ENCODE measurements at places on chromosomes 1 and 21.

DNA sequence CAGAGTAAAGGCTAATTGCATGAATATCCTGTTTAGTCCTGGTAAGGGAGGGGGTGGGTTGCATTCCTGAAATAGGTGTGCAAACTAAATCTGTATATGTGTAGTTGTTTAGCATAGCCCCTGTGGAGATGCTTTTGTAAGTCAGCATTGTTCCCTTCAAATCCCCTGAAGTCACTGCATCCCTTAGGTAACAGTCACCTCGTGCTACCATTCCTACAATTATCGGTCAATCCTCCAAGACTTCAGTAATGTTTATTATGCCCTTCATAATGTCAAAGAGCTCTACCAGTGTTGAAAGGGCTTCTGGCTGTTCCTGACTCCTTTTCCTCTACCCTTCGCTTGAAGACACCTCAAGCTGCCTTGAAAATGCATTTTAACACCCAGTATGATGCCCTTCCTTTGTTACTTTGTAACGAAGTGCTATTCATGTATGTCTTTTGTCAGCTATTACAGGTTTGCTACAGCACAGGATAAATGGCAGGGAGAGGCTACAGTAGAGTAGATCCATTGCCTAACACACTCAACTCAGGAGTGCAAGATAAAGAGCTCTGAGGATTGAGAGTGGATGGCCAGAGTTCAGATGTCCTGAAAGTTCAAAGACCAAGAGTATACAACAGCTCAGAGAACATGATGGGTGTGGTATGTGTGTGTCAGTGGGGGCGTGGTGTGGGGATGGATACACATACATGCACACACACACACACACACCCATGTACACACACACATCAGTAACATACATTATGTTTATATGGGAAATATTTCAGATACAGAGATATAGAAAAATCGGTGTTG is 27.4 kb upstream of the FOXD3 start:
- no peak overlapping the region for H3K27ac ChIP-seq
- H3K4me3 ChIP-seq: no peak overlapping the region
- peaks cover 16% of the 10 kb centered on the region for H3K27me3 ChIP-seq
- no peak for DNase-seq
- no peaks in the 10 kb centered on the region for H3K4me1 ChIP-seq

DNA sequence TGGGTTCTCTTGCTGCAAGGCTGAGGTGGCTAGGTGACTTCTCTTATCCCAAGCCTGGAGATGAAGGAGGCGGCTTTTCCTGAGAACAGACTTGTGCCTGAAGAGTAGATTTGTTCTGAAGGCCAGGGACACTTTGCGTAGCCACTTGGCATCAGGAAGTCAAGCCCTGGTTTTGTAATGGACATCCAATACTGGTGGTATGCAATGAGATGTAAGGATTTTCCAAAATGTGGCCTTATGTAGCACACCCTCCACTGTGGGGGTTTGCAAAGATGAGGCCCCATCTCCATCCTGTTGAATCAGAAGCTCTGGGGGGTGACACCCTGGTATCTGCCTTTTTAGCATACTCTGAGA is 124.5 kb upstream of the IPO9 start:
- H3K4me1 ChIP-seq: peaks cover 14% of the 10 kb centered on the region
- no peaks in the 10 kb centered on the region for H3K27me3 ChIP-seq
- no peak for DNase-seq
- no peak overlapping the region for H3K4me3 ChIP-seq
- H3K36me3 ChIP-seq: no peaks in the 10 kb centered on the region
- H3K27ac ChIP-seq: no peak overlapping the region

- peak overlapping the region; percentile 92 for H3K27ac ChIP-seq
- peaks cover 70% of the 10 kb centered on the region for H3K4me1 ChIP-seq
- no peaks in the 10 kb centered on the region for H3K36me3 ChIP-seq
- no peak for DNase-seq
- no peaks in the 10 kb centered on the region for H3K27me3 ChIP-seq
Observed at GRCh38 chr1:19468397-19468956, 16.9 kb downstream of the CAPZB start.

DNA sequence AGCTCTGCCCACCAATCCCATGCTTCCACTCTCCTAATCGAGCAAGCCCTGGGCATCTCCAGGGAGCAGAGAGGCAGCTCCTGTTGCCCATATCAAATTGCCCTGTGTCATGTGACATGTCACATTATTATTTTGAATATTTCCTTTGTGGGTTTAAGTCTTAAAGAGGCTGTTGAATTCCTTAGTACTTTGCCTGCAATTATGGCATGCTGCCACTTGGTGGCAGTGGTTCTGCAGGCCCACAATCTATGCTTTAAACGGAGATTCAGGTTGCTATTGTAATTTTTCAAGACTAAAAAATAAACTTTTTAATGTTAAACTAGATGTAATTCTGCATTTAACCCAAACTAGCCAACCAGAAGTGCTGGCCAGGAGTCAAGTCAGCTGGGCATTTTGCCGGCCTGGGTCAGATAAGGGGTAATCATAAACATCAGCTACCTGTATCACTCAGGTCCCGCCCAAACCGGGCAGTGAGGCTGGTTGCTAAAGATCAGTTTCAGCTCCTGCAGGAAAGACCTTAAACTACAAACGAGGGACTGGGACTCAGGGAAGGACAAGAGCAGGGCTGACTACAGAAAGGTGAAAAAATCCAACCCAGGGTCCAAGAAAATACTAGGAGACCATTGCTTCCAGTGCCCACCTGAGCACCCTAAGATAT is 37.3 kb upstream of the ARHGEF16 start:
- no peak overlapping the region for H3K4me3 ChIP-seq
- peaks cover 7% of the 10 kb centered on the region for H3K4me1 ChIP-seq
- H3K36me3 ChIP-seq: no peaks in the 10 kb centered on the region
- no peak for DNase-seq
- no peak overlapping the region for H3K27ac ChIP-seq

DNA sequence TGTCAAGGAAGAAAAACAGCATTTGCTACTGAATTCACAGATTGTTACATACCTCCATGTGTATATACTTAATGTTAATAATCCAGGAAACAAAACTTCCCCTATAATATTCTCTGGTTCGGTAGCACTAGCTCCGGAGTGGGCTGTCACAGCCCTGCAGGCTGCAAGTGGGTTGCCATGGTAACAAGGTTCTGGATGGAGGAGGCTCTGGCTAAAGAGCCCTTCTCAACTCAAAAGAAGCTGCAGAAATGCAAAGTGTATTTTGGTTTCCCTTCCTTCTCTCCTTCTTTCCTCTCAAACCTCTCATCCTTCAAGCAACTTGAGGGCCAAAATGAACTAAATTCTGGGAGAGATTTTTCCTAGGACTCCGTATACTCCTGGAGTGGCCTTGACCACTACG is 45.2 kb downstream of the ASTN1 start:
- H3K27me3 ChIP-seq: no peaks in the 10 kb centered on the region
- no peaks in the 10 kb centered on the region for H3K36me3 ChIP-seq
- no peak overlapping the region for H3K4me3 ChIP-seq
- no peaks in the 10 kb centered on the region for H3K4me1 ChIP-seq

DNA sequence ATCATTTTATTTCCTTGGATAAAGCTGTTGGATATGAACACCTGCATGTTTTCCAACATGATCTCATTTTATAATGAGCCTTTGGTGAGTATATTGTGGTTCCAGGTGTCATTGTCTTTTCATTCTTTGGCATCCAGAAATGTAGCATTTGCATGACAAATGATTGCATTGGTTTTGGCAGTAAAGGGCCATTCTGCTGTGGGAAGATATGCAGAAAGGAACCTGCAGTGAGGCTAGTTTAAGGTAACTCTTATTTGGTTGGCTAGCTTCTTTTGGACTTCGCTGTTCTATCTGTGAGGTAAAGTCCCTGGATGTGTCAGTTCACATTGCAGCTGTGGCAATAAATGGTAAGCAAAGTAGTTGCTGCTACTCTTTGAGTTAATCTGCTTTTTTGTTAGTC is 343.0 kb downstream of the AMY1C start:
- H3K4me1 ChIP-seq: no peaks in the 10 kb centered on the region
- H3K27me3 ChIP-seq: no peaks in the 10 kb centered on the region
- H3K27ac ChIP-seq: no peak overlapping the region

DNA sequence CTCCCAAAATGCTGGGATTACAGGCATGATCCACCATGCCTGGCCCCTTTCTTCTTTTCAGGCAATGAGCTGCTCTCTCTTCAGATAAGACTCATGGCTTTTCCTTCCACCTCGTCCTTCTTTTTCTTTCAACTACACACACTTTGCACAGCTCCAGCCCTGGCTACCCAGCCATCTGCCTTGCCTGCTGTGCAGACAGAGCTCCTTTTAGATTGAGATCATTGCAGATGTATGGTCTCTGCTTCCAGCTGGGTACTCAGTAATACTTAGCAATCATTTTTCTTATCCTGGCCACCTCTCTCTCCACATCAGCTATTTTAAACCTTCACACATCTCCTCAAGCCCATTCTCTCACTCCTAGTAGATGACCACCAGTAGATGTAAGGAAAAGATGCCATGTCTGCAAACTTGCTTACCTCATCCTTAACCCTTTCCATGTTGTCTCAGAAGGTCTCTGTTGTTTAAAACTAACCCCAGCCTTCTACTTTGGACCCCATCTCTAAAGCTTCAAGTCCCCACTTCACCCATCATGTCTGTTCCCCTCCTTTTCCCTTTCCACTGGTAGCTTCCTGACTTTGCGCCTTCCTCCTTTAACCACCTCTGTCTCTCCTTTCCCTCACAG is 7.3 kb downstream of the RAB4A start:
- H3K27ac ChIP-seq: no peak overlapping the region
- H3K27me3 ChIP-seq: no peaks in the 10 kb centered on the region
- H3K4me1 ChIP-seq: peaks cover 6% of the 10 kb centered on the region
- no peaks in the 10 kb centered on the region for H3K36me3 ChIP-seq
- no peak overlapping the region for H3K4me3 ChIP-seq

- peaks cover 47% of the 10 kb centered on the region for H3K4me1 ChIP-seq
- no peak overlapping the region for H3K27ac ChIP-seq
Observed at GRCh38 chr1:160221089-160221488, 15.9 kb downstream of the PEA15 start.

DNA sequence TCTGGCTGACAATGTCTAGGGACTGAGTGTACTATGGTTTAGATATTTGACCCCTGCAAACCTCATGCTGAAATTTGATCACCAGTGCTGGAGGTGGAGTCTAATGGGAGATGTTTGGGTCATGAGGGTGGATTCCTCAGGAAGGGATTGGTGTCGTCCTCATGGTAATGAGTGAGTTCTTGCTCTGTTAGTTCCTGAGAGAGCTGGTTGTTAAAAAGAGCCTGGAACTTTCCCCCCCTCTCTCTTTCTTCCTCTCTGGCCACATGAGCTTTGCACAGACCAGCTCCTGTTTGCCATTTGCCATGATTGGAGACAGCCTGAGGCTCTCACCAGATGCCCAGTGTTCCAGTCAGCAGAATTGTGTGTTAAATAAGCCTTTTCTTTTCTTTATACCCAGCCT is 36.6 kb upstream of the CNIH3 start:
- DNase-seq: no peak
- H3K4me1 ChIP-seq: no peaks in the 10 kb centered on the region
- H3K4me3 ChIP-seq: no peak overlapping the region
- H3K27me3 ChIP-seq: no peaks in the 10 kb centered on the region
- no peak overlapping the region for H3K27ac ChIP-seq
- H3K36me3 ChIP-seq: no peaks in the 10 kb centered on the region

DNA sequence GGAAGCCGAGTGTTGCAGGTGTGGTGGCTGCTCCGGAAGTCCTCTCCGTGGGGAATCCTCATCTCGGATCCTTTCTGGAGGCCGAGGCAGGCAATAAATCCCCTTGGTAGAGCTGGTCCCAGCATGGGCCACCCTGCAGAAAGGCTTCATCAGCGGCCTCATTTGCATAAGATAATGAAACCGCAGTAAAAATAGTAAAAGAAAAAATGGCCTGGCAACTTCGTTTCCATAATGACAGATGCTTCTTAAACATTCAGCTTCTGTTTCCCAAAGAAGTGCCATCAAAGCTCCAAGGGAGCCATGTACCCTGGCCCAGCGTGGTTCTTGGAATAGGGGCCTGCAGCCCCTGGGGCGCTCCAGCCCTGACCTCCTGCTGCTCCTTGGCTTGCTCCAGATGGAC is 244.1 kb downstream of the GRIK3 start:
- H3K27me3 ChIP-seq: no peaks in the 10 kb centered on the region
- no peak overlapping the region for H3K27ac ChIP-seq
- no peaks in the 10 kb centered on the region for H3K4me1 ChIP-seq
- H3K36me3 ChIP-seq: no peaks in the 10 kb centered on the region
- no peak for DNase-seq

- H3K36me3 ChIP-seq: no peaks in the 10 kb centered on the region
- H3K4me3 ChIP-seq: peak overlapping the region; percentile 65
- no peaks in the 10 kb centered on the region for H3K27me3 ChIP-seq
Observed at GRCh38 chr1:117122330-117123025, 929 bp upstream of the TRIM45 start.

DNA sequence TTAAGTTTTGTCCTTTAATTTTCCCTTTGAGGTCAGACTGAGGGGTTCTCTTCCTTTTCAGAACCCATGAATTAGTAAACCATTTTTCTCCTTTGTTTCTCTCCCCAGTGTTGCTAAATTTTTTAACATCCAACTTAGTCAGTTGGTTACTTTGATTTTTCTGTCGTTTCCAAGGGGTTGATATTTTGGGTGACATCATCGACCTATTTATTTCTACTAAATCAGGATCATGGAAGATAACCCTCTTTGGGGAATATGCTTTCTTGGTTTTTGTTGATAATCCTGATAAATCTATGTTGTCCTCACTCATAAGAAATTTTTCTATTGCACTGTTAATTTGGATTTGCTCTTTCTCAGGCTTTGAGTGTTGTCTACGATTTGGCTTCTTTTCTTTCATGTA is 40.9 kb downstream of the LRRC53 start:
- H3K36me3 ChIP-seq: no peaks in the 10 kb centered on the region
- no peak overlapping the region for H3K4me3 ChIP-seq
- DNase-seq: no peak
- no peak overlapping the region for H3K27ac ChIP-seq
- H3K27me3 ChIP-seq: no peaks in the 10 kb centered on the region

DNA sequence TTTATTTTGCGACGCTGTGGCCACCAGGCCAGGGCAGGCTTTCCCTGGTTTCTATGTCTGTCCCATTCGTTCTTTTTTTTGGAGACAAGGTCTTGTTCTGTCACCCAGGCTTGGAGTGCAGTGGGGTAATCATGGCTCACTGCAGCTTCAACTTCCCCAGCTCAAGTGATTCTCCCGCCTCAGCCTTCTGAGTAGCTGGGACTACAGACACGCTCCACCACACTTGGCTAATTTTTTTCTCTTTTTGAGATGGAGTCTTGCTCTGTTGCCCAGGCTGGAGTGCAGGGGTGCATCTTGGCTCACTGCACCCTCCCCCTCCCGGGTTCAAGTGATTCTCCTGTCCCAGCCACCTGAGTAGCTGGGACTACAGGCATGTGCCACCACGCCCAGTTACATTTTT is 43.4 kb upstream of the WNT4 start:
- no peak overlapping the region for H3K27ac ChIP-seq
- no peak overlapping the region for H3K4me3 ChIP-seq
- no peak for DNase-seq
- H3K4me1 ChIP-seq: no peaks in the 10 kb centered on the region
- H3K36me3 ChIP-seq: no peaks in the 10 kb centered on the region

- no peaks in the 10 kb centered on the region for H3K27me3 ChIP-seq
- no peak overlapping the region for H3K4me3 ChIP-seq
- DNase-seq: no peak
- H3K4me1 ChIP-seq: no peaks in the 10 kb centered on the region
- no peaks in the 10 kb centered on the region for H3K36me3 ChIP-seq
Observed at GRCh38 chr1:173453982-173454381, 23.2 kb upstream of the PRDX6 start.

GRCh38 chr1:183544598-183545297 is 45.5 kb downstream of the NCF2 start:
- no peak overlapping the region for H3K4me3 ChIP-seq
- no peaks in the 10 kb centered on the region for H3K4me1 ChIP-seq
- H3K27ac ChIP-seq: no peak overlapping the region
- DNase-seq: no peak
